ENCODE measurements at places on chromosomes 11 and 22.

GRCh38 chr11:70085815-70086769 lies 8.0 kb downstream of the ANO1 start:
- DNase-seq: no peak

- no peak for DNase-seq
Observed at GRCh38 chr11:23749762-23750430, 747.0 kb upstream of the LUZP2 start.

- DNase-seq: no peak
Observed at GRCh38 chr11:82505379-82505778, 228.3 kb downstream of the FAM181B start.

DNA sequence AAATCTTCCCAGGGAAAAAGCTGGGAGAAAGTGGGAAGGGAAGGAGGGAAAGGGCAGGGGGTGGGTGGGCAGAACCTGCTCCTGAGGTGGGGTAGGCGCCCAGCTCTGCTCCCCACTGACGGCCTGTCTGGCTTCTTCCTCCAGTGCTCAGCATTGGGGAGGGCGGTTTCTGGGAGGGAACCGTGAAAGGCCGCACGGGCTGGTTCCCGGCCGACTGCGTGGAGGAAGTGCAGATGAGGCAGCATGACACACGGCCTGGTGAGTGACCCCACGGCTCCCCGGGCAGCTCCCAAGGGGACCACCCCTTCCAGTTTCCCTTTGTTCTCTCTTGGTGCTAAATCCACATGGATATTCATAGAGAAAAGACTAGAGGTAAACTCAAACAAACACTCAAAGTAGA lies 25.9 kb downstream of the SHANK3 start:
- DNase-seq: peak; percentile 43

DNA sequence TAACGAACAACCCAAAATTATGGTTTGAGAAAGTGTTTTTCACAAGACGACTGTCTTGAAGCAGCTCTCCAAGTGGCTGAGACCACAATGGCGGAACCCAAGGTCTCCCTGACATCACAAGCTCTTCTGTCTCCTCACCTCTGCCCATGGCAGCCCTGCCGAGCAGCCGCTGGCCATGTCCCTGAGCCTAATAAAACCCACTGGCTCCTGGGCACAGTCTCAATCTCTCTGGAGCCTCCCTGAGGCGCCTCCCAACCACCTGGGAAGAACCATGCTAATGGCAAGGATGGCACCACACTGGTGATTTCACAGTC lies 50.0 kb downstream of the CLTCL1 start:
- DNase-seq: no peak

- no peak for DNase-seq
Observed at GRCh38 chr22:22763512-22763911, 119.1 kb downstream of the GGTLC2 start.

DNA sequence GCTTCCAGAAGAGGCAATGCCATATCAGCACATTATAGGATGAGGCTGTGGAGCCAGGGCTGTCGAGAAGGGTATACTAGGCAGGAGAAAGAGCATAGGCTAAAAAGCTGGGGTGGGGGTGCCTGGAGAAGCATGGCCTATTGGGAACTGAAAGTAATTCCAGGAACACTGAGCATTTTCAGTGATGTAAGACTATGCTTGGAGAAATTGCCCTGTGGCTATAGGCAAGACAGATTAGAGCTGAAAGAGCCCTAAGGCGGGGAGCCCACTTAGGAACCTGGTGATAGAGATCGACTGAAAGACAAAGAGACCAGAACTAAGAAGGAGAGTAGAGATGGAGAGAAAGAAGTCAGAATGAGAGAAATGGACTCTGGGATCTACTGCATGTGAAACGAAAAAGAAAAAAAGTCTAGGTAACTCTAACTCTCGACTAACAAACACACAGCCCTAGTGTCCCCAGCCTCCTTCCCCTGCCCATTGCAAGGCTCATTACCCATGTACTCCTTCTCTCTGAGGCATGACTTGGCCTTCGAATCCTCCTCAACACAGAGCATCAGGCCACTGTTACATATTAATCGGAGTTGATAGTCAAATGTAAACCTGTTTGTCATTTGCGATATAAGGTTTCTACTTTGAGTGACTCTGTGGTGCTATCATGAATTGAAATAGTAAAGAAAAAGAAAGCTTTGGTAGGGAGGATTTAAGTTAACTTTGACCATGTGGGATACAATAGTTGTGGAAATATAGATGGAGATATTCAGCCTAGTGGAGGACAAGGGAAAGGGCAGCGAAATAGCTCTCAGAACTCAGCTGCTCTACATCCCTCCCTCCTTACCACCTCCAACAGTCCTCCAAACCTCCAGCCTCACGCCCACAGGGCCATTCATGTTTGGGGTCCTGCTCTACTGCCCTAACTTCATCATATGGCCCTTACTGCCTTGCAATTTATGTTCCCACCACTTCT lies 52.3 kb upstream of the BMAL1 start:
- DNase-seq: no peak

DNA sequence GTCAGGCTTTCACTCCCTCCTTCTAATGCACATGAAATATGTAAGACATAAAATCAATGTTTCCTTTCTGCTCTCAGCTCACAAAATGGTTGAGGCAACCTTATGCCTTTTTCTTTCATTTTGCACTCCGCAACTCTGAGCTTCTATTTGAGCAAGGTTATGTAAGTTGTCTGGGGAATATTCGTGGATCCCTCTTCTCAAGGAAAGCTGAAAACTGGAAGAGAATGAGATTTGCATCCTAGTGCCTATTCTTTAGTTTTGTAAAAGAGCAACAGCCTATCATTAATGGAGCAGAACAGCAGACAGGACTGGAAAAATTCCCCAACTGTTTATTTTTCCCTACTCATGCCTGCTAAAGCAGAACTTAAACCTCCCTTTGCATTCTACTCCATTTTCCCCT lies 141.7 kb downstream of the FAM76B start:
- DNase-seq: no peak

GRCh38 chr11:117230286-117230961 lies 1.4 kb downstream of the PCSK7 start:
- DNase-seq: no peak

GRCh38 chr11:117876341-117877119 lies at the start of gene FXYD6:
FXYD6 (minus strand) TSS chr11:117876658; CDS start chr11:117842776, 33,882 bp downstream.
- no peak for DNase-seq

DNA sequence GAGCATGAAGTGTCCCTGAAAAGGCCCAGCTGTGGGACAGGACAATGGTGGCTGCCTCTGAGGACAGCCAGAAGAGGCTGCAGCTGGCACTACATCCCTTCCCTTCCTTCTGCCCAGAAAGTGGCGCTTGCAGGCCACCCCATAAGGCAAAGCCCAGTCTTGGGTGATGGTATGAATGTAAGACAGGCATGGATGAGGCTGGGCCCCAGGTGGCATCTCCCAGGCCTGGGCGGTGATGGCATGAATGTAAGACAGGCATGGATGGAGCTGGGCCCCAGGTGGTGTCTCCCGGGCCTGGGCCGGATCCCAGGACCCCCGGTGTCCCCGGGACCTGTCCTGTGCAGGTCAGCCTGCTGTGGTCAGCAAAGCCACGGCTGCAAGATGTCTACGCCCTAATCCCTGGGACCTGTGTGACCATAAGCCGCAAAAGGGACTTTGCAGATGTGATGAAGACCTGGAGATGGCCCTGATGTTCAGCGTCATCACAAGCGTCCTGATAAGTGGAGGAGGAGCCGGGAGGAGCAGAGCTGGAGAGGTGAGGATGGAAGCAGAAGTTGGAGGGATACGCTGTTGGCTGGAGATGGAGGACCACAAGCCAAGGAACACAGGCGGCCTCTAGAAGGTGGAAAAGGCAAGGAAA lies 181.1 kb downstream of the CTTN start:
- DNase-seq: no peak

DNA sequence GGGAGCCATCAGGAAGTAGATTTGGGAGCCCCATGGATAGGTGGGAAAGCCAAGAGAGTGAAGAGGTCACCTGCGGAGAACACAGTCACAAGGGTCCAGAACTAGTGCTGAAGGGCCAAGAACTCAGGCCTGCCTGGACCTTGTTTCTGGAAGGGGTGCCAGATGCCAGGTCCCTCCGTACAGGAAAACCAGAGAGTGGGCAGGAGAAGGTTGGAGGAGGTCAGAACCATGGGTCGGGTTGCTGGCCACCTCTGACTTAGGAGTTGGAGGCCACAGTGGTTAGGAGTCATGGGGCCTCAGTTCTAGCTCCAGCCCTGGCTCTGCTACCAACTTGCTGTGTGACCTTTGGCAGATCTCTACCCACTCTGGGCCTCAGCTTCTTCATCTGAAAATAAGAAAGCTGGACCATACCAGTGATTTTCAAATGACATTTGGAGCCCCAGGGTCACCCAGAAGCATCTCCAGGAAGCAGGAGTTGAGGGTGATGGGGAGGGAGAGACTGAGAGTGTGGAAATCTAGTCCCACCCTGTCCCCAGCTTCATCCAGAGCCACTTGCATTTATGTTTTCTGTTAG lies 20.8 kb upstream of the TUB start:
- DNase-seq: no peak

All from lower lobe of right lung (tissue), 2 donors.